Vagina (tissue), 2 donors: ENCODE measurements at places on chromosomes 5 and 9. TPM values are rescaled to one million over a fixed set of nuclear protein-coding genes. Genes with fewer than 3 reads are reported as not detected.
A peak's percentile ranks its signal among the peaks of the same experiment; 100 is the strongest.

DNA sequence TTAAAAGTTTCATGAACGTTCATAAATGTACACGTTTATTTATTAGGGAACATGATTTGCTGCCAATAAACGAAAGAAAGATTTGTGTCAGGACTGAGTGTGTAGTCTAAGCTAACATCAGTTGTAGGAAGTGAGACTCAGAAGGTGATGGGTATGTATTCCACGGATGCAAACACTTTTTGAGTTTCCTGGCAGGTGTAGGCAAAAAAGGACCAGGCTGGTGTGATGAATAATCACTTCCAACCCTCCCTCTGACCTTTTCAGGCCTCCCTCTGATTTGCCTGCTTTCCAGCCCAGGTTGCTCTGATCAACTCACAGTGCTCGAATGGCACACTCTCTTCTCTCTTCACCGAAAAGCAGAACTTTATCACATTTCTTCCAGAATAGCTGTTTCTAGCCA lies 51.8 kb downstream of the BASP1 start:
- no peaks in the 10 kb centered on the region for H3K36me3 ChIP-seq
- H3K4me3 ChIP-seq, result no peak overlapping the region
- H3K27me3 ChIP-seq, result no peaks in the 10 kb centered on the region
- no peaks in the 10 kb centered on the region for H3K4me1 ChIP-seq
- H3K27ac ChIP-seq, result no peak overlapping the region
- no peak for DNase-seq

GRCh38 chr5:66343370-66344071 lies 199.4 kb downstream of the SREK1 start:
- no peaks in the 10 kb centered on the region for H3K36me3 ChIP-seq
- H3K4me1 ChIP-seq, result no peaks in the 10 kb centered on the region
- no peak overlapping the region for H3K4me3 ChIP-seq
- no peaks in the 10 kb centered on the region for H3K27me3 ChIP-seq

DNA sequence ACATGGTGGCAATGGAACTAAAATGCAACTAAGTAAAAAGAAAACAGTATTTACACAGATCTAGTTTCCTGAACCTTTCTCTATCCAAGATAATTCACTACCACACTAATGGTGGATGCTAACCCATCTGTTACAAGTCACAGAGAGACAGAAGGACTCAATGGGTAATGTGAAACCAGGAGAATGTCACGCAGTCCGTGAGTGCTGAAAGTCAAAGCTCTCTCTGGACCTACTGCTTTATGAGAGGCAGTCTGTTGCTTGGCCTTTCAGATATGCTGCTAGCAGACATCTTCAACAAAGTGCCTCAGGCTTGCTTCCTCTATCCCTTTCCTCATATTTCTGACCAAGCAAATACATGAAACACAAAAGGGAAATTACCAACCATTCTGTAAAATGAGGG lies 69.0 kb upstream of the GLRX start:
- H3K4me1 ChIP-seq, result no peaks in the 10 kb centered on the region
- no peak overlapping the region for H3K27ac ChIP-seq
- no peaks in the 10 kb centered on the region for H3K27me3 ChIP-seq
- no peak for DNase-seq
- H3K36me3 ChIP-seq, result peaks cover 51% of the 10 kb centered on the region

ADGRD2 gene
- total RNA-seq, result 4.2 TPM

GRCh38 chr5:77463905-77464304 lies 28.2 kb downstream of the WDR41 start:
- no peaks in the 10 kb centered on the region for H3K4me1 ChIP-seq
- no peak for DNase-seq
- H3K4me3 ChIP-seq, result no peak overlapping the region
- H3K36me3 ChIP-seq, result no peaks in the 10 kb centered on the region
- H3K27ac ChIP-seq, result no peak overlapping the region
- no peaks in the 10 kb centered on the region for H3K27me3 ChIP-seq

- no peaks in the 10 kb centered on the region for H3K27me3 ChIP-seq
- no peaks in the 10 kb centered on the region for H3K36me3 ChIP-seq
- peak overlapping the region; percentile 37 for H3K4me3 ChIP-seq
- no peak for DNase-seq
Observed at GRCh38 chr9:126516561-126516935, 97.2 kb upstream of the LMX1B start.

- no peak overlapping the region for H3K27ac ChIP-seq
- DNase-seq, result no peak
- H3K36me3 ChIP-seq, result no peaks in the 10 kb centered on the region
Observed at GRCh38 chr9:98575379-98576346, 133.1 kb downstream of the GABBR2 start.

CD74 gene
- 530 TPM for total RNA-seq

DNA sequence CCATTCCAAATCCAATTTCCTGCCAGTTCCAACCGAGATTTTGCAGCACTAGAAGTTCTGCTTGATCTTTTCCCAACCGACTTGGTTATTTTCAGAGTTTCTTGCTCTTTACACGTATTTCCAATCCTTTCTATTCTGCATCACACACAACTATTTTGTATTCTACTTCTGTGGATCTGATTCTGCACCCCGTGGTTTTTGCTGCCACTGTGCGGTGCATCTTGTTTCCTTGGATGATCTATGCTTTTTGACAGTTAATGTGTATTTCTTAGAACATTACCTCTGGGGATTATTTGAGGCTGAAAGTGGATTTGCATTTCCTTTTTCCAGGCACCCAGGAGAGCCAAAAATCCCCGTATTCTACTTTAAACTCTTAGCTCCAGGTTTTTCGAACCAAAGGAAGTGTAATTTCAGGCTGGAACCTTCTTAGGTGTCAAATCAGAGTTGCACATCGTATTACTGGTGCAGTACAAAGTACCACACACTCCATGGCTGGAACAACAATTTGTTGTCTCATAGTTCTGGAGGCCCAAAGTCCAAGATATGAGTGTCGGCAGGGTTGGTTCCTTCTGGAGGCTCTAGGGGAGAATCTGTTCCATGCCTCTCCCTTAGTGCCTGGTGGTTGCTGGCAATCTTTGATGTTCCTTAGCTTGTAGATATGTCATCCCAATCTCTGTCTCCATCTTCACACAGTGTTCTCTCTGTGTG lies 14.7 kb upstream of the SARDH start:
- H3K27ac ChIP-seq, result no peak overlapping the region
- DNase-seq, result peak; percentile 52
- H3K36me3 ChIP-seq, result no peaks in the 10 kb centered on the region
- H3K4me1 ChIP-seq, result no peaks in the 10 kb centered on the region
- H3K27me3 ChIP-seq, result no peaks in the 10 kb centered on the region

SLC25A2 gene
- total RNA-seq, result not detected

DNA sequence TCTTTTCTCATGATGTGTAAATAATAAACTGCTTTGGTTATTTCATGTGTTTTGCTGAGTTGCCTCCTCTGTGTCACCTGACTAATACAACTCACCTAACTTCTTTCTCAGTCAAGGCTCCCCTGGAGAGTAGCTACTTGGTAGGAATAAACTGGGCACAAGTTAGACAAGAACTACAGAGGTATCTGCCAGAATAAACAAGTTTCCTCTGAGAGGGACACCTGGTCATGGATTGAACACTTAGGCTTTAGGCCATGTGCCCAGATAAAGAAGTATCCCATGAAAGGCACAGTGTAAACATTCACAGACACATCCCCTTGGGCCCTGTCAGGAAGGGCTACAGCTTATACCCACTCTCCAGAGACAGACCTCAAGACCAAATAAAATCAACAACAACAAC lies 532.5 kb downstream of the KIF4B start:
- no peaks in the 10 kb centered on the region for H3K4me1 ChIP-seq
- H3K36me3 ChIP-seq, result no peaks in the 10 kb centered on the region
- H3K27me3 ChIP-seq, result no peaks in the 10 kb centered on the region
- H3K4me3 ChIP-seq, result no peak overlapping the region
- DNase-seq, result no peak

DNA sequence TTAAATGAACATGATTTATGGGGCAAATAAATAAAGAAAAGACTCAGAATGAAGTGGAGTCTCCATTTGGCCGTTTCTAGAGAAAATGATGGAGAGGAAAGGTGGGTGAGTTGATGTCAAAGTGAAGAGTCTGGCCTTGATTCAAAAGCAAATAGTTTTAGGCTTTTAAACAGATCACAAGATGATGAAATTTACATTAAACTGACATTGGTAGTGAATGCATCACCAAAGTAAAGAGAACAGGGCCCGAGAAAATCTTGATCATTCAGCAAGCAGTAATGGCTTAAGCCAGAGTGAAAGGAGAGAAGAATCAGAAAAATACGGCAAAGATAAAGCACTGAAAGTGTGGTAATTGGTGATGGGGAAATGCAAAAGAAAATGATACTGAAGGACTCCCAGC lies 460.0 kb upstream of the SGCD start:
- DNase-seq, result no peak
- no peak overlapping the region for H3K4me3 ChIP-seq
- no peaks in the 10 kb centered on the region for H3K27me3 ChIP-seq
- H3K4me1 ChIP-seq, result no peaks in the 10 kb centered on the region
- H3K27ac ChIP-seq, result no peak overlapping the region

CCNO gene
- not detected for total RNA-seq

GRCh38 chr5:69212022-69212421 lies 22.6 kb downstream of the CENPH start:
- H3K4me1 ChIP-seq, result peaks cover 2% of the 10 kb centered on the region
- no peaks in the 10 kb centered on the region for H3K27me3 ChIP-seq
- no peak for DNase-seq
- no peak overlapping the region for H3K4me3 ChIP-seq
- no peak overlapping the region for H3K27ac ChIP-seq
- no peaks in the 10 kb centered on the region for H3K36me3 ChIP-seq

DNA sequence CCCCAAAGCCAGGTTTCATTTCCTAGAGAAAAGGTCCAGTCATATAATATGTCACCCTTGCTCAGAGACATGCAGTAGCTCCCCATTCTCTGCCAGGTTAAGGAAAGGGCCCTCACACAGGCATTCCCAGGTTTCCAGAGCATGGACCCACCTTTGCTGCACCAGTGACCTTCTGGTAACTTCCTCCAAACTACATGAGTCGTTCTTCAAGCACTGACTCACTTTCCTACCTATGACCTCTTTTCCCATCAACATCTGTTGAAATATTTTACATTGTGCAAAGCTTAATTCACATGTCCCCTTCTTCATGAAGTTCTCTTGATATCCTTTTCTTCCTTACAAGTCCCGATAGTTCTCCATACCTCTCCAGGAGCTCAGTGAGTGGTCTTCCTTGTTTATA lies 25.9 kb downstream of the SH3TC2 start:
- H3K4me3 ChIP-seq, result no peak overlapping the region
- H3K27ac ChIP-seq, result no peak overlapping the region
- no peaks in the 10 kb centered on the region for H3K36me3 ChIP-seq
- H3K27me3 ChIP-seq, result no peaks in the 10 kb centered on the region
- H3K4me1 ChIP-seq, result no peaks in the 10 kb centered on the region
- no peak for DNase-seq

DNA sequence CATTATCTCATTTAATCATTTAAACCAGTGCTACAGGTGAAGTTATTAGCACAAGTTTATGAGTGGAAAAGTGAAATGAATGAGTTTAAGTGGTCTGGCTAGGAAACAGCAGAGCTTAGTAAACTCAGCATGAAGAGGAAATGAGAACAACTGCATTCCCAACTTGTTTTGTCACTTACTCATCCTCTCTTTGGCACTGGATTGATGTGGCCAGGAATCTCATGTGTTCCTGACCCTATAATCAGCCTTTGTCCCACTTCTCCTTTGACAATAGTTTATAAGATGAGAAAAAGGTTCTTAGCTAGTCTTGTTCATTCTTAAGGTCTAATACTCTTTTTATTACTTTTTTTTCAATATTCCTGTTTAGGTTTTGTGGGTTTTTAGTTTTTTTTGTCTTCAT lies 559.2 kb upstream of the TLE4 start:
- H3K27me3 ChIP-seq, result no peaks in the 10 kb centered on the region
- no peaks in the 10 kb centered on the region for H3K36me3 ChIP-seq
- H3K4me1 ChIP-seq, result no peaks in the 10 kb centered on the region
- H3K27ac ChIP-seq, result no peak overlapping the region
- DNase-seq, result no peak

SH2D3C gene
- 19.6 TPM for total RNA-seq

- no peak overlapping the region for H3K27ac ChIP-seq
- H3K4me1 ChIP-seq, result no peaks in the 10 kb centered on the region
- no peak for DNase-seq
- H3K4me3 ChIP-seq, result no peak overlapping the region
Observed at GRCh38 chr9:114945616-114946412, 15.4 kb upstream of the TNFSF8 start.

ZMAT2 gene
- total RNA-seq, result 22.6 TPM

GRCh38 chr5:82466986-82467561 lies 188.9 kb upstream of the RPS23 start:
- H3K27ac ChIP-seq, result no peak overlapping the region
- no peaks in the 10 kb centered on the region for H3K36me3 ChIP-seq
- DNase-seq, result no peak

- H3K27ac ChIP-seq, result no peak overlapping the region
- no peak for DNase-seq
- H3K4me3 ChIP-seq, result no peak overlapping the region
- H3K27me3 ChIP-seq, result no peaks in the 10 kb centered on the region
- H3K4me1 ChIP-seq, result no peaks in the 10 kb centered on the region
Observed at GRCh38 chr9:92183449-92183848, 68.2 kb upstream of the SPTLC1 start.

- H3K4me3 ChIP-seq, result no peak overlapping the region
- H3K27ac ChIP-seq, result no peak overlapping the region
- DNase-seq, result no peak
- H3K36me3 ChIP-seq, result no peaks in the 10 kb centered on the region
- H3K27me3 ChIP-seq, result no peaks in the 10 kb centered on the region
- H3K4me1 ChIP-seq, result no peaks in the 10 kb centered on the region
Observed at GRCh38 chr9:34547960-34548611, 25.3 kb upstream of the ENHO start.

GRCh38 chr5:132256086-132256782 lies 1.3 kb upstream of the PDLIM4 start:
- no peak for DNase-seq
- H3K4me3 ChIP-seq, result no peak overlapping the region
- H3K27me3 ChIP-seq, result no peaks in the 10 kb centered on the region
- H3K27ac ChIP-seq, result no peak overlapping the region
- peaks cover 70% of the 10 kb centered on the region for H3K4me1 ChIP-seq

- no peaks in the 10 kb centered on the region for H3K36me3 ChIP-seq
- no peaks in the 10 kb centered on the region for H3K27me3 ChIP-seq
- no peak overlapping the region for H3K27ac ChIP-seq
Observed at GRCh38 chr9:99336531-99336930, 114.4 kb downstream of the SEC61B start.

DNA sequence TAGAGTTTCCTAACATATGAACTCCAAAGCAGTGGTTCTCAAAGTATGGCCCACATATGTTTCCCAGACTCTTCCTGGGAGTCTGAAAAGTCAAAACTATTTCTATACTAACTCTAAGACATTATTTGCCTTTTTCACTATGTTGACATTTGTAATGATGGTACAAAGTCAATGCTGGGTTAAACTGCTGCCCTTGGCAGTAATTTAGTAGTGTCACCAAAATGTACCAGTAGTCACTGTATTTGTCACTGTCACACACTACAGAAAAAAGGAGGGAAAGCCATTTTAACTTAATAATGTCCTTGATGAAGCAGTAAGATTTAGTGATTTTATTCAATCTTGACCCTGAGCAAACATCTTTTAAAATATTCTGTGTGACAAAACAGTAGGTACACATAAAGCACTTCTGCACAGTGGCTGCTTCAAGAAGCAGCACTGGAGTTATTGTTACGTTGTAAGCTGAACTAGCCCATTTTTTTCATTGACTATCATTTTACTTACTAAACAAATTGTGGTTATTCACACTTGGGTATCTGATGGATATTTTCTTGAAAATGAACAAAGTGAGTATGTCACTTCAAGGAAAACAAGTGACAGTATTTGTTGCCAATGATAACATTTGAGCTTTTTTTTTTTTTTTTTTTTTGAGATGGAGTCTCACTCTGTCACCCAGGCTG lies 90.3 kb downstream of the NR6A1 start:
- H3K4me1 ChIP-seq, result no peaks in the 10 kb centered on the region
- H3K27ac ChIP-seq, result no peak overlapping the region
- DNase-seq, result no peak
- no peaks in the 10 kb centered on the region for H3K36me3 ChIP-seq

NXNL2 gene
- total RNA-seq, result 2.5 TPM
